ENCODE measurements at places on chromosomes 1 and 21.

DNA sequence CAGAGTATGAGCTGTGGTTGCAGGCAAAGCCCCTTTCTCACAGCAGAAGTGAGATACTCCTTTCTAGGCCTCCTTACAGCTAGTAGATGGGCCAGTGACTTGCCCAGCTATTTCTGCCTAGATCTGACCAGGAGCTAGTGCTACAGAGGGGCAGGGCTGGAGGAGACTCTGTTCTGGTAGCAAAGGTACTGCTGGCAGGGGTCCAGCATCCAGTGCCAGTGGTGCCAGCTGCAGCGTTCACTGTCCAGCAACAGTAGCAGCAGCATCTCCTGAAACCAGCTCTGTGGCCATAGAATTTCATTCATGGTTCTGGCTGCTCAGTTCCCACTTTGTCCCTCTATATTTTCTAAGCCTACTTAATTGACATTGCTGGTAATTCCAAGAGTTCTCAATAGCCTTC is 62.5 kb upstream of the CNN3 start:
- no peak for DNase-seq

DNA sequence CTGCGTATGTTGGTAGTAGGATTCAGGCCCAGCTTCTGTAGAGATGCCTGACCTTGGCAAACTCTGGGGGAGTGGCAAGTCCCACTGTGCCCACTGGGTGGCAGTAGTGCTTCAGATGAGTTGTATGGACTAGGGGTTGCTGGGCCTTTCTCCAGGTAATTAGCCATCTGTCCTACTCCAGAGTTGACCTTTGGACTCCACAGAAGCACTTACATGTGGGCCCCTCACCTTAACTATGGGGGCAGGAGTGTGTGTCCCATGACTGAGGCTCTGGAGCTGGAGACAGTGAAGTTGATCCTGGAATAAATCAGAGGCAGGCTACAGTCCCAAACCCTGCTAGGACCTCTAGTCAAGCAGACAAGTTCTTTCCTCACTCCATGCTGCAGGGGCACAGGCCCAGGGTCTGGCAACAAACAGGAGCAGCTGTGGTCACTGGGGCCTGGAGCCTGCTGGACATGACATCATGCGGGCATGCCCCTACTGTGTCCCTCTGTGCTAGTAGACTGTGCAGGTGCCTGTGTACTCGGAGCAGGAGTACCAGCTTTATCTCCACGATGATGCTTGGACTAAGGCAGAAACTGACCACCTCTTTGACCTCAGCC is 4.6 kb downstream of the DMAP1 start:
- DNase-seq: peak; percentile 75

DNA sequence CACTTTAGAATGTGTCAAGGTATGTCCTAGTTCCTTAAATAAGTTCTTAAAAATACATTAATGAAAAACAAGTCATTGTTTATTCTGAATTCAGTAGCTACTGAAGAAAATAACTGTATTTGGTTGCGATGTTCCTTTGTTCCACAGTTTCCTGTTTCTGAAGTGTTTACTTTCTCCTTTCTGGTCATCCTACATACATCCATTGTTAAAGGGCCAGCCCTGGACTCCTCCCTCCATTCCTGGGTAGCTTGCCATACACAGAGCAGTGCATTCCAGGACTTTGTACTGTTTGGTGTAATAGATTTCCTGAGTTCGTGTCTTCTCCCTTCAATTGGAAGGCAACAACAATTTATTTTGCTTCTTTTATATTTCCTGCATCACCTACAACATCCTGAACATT is 845.4 kb upstream of the CXADR start:
- DNase-seq: peak; percentile 56

DNA sequence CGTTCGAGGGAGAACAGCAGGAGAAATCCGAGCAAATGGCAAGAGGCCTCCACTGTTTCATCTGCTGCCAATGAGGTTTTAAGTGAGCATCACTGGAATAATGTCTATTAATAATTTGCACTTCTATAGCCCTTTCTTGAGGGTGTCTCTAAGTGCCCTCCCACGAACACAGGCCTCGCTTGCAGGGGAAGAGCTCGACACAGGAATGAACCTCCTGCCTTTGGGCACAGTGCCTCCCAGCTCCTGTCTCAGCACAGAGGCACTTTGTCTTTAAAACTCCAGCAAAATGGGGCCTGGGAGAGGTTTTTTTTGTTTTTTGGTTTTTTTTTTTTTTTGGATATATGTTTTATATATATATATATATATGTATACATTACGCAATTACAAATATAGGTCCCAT is 56.6 kb downstream of the OLIG1 start:
- DNase-seq: no peak

DNA sequence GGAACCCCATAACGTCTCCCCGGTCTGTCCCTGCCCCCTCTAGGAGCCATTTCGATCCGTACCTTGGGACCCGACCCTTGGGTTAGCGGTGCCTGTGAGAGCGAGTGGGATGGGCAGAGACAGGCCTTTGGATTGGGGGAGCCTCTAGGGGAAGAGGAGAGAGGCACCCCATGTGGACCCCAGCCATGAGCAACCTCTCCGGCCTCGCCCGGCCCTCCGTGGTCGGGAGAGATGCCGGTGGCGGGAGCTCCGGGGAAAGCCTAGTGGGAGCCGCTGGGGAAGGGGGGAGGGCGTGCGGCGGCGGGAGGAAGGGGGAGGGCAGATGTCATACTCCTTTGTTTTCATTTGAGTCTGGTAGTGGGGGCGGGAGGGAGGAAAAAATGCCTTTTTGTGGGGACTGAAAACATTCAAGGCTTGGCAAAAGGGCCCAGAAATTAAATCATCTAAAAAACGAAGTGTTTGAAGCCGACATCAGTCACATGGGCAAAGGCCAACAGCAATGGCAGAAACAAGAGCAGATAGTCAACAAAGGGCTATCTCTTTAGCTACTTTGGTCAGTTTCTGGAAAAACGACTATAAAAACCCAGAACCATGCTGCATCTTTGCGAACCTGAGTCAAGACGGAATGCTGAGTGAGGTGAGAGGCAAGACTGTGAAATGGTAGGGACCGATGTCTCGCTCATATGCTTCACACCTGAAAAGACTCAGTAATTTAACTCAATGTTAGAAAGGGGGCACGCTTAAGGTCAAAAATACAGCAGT is 758 bp downstream of the PTBP2 start:
- peak; percentile 74 for DNase-seq

- DNase-seq: peak; percentile 78
Observed at GRCh38 chr21:31198575-31198974, 145.5 kb downstream of the TIAM1 start.

GRCh38 chr1:65170511-65171142 is 22.6 kb downstream of the AK4 start:
- DNase-seq: peak; percentile 72

- DNase-seq: peak; percentile 95
Observed at GRCh38 chr1:202291961-202292712, 49.6 kb downstream of the UBE2T start.

Data from fibroblast of pulmonary artery (primary cell).